Cerebellum (tissue), 4 donors: ENCODE measurements at places on chromosomes 5 and 9. TPM values are rescaled to one million over a fixed set of nuclear protein-coding genes. Genes with fewer than 3 reads are reported as not detected.

- no peak for DNase-seq
These were observed 39.3 kb upstream of the ZNF354A start for GRCh38 chr5:178769617-178770260.

- DNase-seq: no peak
These were observed 19.9 kb upstream of the ERAP2 start for GRCh38 chr5:96856371-96856770.

Gene LCN15
- not detected for total RNA-seq

Gene LTC4S
- 2.7 TPM for total RNA-seq
